Stimulated activated CD8-positive, alpha-beta memory T cell treated with anti-CD3 and anti-CD28 coated beads, Interleukin-4, amount 100 ng/mL, for 1 hour (primary cell): ENCODE measurements at places on chromosomes 7 and 10.

DNA sequence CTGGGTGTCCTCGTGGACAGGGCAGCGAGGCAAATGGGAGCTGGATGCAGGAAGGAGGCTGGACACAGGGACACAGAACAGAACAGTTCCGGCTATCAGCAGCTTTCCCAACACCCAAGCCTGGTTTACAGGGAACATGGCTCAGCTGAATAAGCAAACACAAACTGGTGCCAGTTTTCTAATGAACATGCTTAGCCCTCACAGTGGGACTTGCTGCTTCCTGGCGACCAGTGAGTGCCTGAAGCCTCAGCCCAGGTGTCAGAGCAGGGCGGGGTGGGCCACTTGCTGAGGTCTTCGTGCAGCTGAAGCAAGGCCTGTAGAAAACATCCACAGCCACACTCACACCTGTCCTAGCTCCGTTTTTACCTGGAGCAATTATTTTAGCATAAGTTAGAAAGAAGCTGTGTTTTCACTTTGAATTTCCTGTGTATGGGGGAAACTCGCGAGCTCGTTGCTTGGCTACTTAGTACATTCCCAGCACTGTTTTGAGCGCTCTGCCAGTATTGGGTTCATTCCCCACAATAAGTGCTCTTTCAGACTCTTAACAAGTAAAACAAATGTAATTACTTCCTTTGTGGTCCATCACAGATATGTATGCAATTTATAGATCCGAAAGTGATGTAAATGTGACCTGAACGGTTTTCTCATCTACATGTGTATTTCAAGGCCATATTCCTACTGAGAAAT is 261.2 kb upstream of the SHH start:
- DNase-seq: no peak

DNA sequence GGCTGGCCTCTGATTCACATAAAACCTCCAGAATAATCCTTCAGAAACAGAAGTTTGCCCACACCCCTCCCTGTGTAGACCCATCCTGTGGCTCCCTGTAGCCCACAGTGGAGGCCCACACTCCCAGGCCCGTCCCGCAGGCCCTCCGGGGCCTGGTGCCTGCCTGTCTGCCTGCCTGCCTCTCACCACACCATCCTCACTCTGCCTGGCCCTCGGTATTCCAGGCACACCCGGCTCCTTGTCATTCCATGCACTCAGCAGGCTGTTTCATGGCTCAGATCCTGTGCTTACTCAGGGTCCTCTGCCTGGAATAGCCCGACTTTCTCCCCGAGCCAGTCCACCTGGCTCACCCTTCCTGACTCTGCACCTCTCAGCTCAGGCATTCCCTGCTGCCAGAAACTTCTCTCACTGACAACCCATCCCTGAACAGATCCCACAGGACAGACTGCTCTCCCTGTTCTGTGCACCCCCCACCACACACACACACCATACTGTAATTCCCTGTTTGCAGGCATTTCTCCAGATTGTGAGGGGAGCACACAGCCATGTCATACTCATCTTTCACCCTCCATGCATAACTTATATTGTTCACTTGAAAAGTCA is 498.0 kb upstream of the ZMIZ1 start:
- DNase-seq: no peak

- no peak for DNase-seq
Measured at GRCh38 chr10:132328738-132329137, 3.3 kb upstream of the LRRC27 start.

DNA sequence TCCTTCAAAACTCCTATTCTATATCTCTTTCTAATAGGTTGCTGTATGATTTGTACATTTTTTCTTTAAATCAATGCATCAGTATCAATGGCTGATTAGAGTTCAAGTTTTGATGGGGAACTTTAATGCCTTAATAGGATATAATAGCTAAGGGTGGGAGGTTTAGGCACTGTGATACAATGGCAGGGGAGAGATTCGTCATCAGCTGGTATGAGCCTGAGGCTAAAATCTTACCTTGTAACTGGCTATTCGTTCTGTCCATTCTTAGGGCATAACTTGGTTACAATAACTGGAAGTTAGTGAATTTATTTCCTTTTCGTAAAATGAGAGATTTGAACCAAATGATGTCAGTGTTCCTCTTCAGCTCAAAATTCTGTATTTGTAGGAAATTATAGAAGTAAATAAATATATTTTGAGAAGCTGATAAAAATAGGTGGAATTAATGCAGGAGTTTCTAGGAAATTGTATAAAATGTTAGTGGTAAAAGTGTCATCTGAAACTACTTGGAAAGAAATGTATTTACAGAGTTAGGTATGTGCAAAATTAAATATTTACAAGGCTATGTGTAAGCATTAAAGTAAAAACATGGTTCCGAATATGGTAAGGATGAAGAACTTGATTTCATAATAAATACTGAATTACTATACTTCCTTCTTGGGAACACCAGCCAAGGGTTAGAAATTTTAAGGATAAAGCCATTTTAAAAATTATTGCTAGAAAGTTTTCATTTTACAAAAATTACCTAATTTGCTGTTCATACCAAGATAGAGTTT is 27.5 kb upstream of the NAMPT start:
- DNase-seq: no peak

- no peak for DNase-seq
Measured at GRCh38 chr10:101450277-101451080, 96.5 kb downstream of the BTRC start.

DNA sequence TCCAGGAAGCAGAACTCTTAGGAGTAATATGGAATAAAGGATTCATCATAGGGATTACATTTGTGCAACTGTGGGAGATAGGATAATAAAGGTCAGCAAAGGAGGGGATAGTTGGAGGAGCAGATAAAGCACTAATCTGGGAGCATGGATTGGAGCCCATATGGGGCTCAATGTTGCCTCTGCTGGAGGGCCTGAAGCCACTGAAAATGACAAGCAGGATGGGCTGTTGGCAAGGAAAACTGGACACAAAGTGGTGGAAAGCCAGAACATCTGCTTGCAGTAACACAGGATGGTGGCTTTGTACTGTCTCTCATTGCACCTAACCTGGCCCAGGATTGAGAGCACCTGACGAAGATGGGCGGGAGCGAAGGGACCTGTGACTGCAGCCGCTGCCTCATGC is 15.0 kb upstream of the COMMD3 start:
- no peak for DNase-seq

DNA sequence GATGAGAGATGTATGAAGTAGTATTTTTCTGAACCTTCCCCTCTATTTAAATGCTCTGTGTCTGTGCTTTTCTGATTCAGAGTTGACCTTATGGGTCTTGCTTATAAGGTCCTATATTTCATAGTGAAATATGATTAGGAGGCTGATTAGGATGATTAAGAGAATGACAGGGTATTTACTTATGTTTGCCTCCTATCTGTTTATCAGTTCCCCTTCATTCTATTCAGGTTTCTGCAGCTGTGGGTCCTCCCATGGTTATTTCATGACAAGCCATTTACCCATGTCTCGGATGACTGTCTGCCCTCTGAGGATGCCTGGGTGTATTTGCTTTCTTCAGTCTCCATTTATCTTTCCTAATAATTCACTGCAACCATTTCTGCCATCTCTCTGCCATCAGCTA is 16.9 kb downstream of the RPA3 start:
- no peak for DNase-seq

DNA sequence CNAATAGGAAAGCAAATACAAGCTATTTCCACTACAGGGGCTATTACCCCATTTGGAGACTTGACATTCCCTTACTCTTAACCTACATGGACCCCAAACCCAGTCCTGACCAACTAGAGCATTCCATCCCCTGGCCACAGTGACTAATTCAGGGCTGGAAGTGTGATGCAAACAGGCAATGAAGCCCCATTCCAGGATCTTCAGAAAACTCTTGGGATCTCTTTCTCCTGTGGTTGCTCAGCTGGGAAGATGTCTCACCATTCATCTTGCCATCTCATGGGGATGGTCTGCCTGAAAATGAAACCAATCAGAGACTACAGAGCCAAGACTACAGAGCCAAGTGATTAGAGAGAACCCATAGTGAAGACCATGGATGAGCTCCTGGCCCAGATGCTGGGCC is 206.2 kb downstream of the ZNF365 start:
- no peak for DNase-seq

DNA sequence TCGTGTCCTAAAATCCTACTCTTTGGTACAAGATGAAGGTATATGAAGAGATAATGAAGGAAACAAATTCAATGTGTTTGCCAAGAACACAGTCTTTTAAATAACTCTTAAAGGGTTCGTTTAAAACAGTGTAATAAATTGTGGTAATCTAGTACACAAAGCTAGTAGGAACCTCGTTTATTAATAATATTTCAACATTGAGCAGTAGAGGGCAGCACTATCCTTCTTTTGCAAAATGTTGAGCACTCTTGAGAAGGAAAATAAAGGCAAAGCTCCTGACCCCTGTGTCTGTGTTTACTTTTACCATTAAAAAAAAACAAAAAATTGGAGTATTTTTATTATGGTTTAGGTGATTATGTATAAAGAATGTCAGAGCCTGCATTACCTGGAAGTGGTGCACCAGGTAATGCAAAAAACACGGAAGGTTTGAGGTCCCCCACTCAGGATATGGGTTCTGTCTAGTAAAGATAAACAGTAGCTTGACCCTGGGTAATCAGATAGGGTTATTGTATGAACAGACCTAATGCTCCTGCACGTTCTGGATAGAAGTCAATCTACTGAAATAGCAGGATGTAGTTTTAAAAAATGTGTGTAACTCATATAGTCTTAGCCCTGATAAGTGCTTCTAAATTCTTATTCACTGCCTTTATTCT is 5.7 kb upstream of the GOT1 start:
- no peak for DNase-seq
